ENCODE measurements at places on chromosomes 11 and 22.

DNA sequence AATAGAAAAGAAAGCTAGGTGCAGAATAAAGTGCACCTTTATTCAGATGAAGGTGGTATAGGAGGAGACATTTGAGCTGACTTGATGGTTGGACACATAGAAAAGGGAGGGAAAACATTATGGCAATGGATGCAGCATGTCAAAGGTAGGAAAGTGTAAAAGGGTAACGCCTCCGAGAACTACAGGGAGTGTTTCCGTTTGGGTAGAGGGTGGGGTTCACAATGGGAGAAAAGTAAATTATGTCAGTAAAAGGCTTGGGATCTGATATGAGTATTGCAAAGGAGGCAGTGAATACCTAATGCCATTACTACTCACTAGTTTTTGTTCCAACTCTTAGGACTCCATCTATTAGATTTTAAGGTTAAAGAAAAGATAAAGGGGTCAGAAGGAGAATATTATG is 59.5 kb downstream of the FAT3 start:
- no peak for DNase-seq

DNA sequence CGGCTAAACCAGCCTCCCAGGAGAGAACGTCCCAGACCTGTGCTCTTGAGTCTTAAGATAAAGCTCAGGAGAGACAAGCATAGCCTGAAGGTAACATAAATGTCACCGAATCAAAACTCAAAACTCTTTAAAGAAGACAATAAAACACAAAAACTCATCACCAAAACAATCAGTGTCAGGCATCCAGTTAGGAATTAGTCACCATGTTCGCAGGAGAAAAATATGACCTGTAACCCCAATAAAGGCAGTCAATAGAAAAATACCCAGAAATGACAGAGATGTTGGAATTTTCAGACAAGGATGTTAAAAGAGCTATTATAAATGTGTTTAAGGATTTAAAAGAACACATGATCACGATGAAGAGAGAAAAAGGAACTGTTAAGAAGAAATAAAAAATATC is 352.4 kb downstream of the BRD1 start:
- DNase-seq, result no peak

GRCh38 chr11:42901084-42901483 is 410.7 kb upstream of the API5 start:
- DNase-seq, result no peak

DNA sequence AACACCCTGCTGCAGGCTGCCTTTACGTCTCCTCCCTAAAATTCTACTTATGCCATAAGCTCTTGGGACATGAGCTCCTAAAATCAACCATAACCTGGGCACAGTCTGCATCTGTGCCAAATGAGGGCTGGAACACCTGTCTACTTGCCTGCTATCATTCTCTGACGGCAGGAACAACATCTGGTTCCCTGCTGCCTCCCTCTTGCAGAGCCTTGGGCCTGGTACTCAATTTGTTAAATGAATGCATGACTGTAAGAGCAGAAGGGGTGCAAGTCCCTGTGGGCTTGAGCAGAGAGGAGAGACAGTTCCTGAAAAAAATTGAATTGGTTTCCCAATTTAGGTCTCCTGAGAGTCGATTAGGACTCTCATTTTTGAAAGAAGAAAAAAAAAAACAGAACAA is 66.7 kb upstream of the CSNK2A3 start:
- no peak for DNase-seq

DNA sequence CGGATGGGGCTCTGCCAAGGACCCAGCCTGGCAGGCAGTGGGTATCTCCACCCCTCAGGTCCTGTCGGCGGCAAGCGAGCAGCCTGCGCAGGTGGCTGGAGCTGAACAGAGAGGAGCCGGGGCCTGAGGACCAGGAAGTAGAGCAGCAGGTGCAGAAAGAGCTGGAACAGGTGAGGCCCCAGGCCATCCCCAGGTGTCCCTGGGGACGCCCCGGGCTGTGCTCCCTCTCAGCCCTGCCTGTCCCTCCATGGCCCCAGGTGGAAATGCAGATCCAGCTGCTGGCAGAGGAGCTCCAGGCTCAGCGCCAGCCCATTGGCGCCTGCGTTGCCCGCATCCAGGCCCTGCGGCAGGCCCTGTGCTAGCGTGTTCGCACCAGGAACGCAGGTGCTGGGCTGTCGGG is 44.0 kb downstream of the PISD start:
- no peak for DNase-seq

DNA sequence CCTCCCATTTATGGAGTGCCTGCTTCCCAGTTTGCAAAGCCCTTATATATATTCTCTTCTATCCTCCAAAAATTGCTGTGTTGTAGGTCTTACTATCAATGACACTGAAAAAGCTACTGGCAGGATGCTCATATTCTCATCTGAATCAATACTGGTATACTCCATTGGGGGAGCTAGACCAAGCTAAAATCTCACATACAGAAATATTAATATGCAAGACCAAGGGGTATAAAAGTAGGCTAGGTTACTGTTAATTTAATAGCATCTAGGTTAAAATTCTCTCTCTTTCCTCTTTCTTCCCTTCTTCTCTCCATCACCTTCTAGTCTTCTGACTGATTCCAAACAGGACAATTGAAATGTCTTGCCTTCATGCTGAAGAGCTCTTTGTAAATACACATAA is 17.1 kb upstream of the BDNF start:
- DNase-seq, result peak; percentile 56

GRCh38 chr22:27331526-27332281 is 469.9 kb downstream of the MN1 start:
- DNase-seq, result no peak

- no peak for DNase-seq
Measured at GRCh38 chr22:47193606-47194329, 431.3 kb downstream of the TBC1D22A start.

DNA sequence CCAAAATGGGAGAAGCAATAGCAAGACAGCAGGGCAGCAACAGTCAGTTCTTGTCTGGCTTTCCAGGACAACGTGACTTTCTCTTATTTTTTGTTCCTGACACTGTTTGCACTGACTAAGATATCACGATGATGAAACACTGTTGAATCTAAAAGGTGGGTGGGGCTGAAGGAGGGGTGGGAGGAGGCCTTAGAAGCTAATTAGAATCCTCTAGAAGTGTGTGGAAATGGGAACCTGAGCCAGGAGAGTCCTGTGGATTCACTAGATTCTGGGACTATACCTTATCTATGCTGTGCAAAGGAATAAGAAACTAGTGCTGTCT is 300.3 kb downstream of the ST3GAL4 start:
- DNase-seq, result no peak

DNA sequence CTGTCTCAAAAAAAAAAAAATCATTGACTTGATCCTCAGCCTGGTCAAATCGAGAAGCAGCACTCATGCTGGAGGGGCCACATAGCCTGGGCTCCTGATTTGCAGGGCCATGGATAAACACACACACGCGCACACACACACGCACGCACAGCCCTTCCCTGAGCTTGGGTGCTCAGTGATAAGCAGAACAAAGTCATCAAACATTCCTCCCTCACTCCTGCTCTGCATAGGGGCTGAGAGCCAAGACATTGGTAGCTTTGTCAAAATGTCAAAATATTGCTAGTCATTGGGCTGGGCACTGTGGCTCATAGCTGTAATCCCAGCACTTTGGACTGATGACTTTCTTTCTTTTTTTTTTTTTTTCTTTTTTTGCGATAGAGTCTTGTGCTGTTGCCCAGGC is 34.0 kb upstream of the A4GALT start:
- no peak for DNase-seq

- no peak for DNase-seq
Measured at GRCh38 chr11:1233351-1234053, 10.6 kb downstream of the MUC5B start.

DNA sequence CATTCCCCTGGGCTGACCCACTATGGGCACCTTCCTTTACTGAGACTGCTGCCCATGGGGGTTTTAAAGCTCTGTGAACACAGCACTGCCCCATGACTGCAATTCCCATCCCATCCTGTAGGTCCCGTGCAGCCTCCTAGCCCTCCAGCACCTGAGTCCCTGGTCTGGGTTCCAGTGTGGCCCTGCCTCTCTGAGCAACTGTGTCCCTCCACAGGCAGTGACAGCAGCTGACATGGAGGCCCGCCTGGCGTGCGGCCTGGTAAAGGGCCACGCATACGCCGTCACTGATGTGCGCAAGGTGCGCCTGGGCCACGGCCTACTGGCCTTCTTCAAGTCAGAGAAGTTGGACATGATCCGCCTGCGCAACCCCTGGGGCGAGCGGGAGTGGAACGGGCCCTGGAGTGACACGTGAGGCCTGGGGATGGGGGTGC is 12.6 kb downstream of the OMP start:
- DNase-seq, result no peak

- DNase-seq, result no peak
Measured at GRCh38 chr11:119594639-119595249, 134.3 kb downstream of the NECTIN1 start.

DNA sequence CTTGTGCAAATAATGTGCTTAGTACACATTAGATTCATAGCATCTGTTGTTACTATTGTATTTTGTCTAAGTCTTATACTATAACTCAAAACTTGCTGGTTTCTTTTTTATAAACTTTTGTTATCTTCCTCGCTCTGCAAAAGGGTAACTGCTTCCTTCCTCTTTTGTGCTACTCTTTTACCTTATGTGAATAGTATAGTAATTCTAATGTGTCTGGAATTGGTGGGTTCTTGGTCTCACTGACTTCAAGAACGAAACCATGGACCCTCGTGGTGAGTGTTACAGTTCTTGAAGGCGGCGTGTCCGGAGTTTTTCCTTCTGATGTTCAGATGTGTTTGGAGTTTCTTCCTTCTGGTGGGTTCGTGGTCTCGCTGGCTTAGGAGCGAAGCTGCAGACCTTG is 563.1 kb upstream of the LUZP2 start:
- no peak for DNase-seq

GRCh38 chr11:35856756-35857155 is 87.1 kb upstream of the LDLRAD3 start:
- peak; percentile 65 for DNase-seq

- DNase-seq, result no peak
Measured at GRCh38 chr11:64541131-64541530, 49.9 kb upstream of the SLC22A12 start.

All from cerebellum (tissue), 4 donors.